ENCODE measurements at places on chromosomes 13 and 19.

DNA sequence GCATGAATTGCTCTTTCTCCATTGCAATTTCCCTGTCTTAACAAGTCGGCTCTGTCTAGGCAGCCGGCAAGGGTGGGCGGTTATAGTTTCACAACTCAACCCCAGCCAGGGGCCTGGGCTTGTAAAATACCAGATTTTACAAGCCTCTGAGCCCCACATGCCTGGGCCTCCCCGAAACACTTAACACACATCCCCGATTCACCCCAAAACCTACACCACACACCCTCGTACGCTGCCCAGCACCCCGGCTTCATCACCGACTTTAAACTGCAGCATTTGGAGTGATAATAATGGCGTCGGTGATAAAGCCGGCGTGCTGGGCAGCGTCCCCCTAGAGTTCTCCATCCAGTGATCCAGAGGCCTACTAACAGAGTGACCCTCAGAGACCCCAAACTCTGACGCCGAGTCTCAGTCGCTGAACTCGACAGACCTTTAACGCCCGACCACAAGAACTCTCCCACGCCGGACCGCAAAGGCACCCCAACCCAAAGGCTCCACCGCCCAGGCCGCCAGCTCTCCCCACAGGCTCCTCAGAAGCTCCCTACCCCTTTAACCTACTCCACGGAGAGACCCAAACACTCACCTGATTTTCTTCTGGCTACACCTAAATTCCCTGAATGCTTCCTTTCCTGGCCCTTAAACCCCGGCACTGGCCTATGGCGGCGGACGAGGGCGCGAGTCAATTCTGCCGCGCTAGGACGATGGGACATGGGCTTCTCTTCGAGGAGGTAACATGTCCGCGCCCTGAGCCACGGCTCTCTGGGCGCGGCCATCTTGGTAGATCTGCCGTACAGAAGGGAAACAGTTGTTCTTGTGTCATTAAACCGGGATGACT lies at the start of gene ZNF649:
Gene ZNF649 (minus strand): TSS at position 687 of the 835 bp plus-strand sequence. CDS start 4,910 bp downstream, outside the sequence.
- peak; percentile 63 for DNase-seq

GRCh38 chr19:33406521-33407139 lies 33.1 kb downstream of the CEBPG start:
- peak; percentile 71 for DNase-seq

DNA sequence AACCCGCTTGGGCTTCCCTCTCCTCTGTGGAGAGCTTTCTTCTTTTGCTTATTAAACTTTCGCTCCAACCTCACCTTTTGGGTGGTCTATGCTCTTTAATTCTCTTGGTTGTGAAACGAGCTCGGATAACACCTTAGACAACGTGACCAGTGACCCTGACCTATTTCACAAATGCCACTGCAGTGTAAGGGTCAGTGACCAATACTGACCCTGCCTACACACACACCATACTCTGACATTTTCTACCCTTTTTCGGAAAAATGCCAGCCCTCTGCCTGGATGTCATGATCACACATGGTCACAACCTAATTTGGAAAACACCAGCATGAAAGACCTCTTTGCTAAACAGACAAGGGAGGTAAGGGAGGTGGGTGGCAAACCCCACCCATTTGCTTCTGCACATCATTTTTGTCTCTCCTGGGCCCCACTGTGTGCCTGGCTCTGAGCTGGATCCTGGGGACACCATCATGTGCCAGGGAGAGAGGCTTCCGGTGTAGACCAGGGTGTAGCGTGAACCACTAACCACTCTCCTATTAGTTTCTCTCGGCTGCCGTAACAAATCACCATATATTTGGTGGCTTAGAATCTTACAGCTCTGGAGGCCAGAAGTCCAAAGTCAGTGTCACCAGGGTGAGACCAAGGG lies 9.9 kb downstream of the ETFB start:
- DNase-seq = no peak

GRCh38 chr13:29917650-29918049 lies 67.2 kb upstream of the UBL3 start:
- no peak for DNase-seq

- no peak for DNase-seq
Observed at GRCh38 chr19:45599286-45599685, 2.7 kb downstream of the GPR4 start.
